Activated CD4-positive, alpha-beta T cell treated with anti-CD3 and anti-CD28 coated beads, Interleukin-2, amount 50 U/mL, for 24 hours (primary cell): ENCODE measurements at places on chromosomes 6 and 20.

- no peak for DNase-seq
These were observed 390.2 kb downstream of the UTRN start for GRCh38 chr6:144675231-144675861.

DNA sequence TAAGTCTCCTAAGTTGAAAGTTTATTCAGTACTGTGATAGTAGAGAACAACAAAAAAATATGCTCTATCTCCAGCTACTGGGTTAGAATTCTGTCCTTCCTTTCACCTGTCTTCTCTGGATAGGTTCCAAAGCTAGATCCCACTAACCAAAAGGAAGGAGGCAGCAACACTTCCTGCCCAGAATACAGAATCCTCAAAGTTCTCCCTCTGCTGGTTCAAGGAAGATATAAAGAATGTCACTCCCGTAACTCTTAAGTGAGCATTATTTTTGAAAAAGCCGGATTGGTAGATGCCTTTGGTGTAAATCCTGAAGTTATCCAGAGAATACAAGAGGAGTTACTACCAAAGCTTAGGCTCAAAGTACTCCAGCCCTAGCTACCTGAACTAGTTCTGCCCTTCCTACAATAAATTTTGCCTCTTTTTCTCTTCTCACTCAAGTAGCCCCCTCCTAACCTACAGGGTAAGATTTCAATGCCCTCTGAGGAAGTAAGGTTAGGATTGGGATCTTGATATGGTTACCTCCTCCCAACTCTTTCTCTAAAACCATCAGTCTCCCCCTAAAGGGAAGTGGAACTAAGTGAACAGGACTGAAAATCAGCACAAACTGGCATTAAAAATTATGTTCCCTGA lies 26.0 kb upstream of the CRIP3 start:
- no peak for DNase-seq

DNA sequence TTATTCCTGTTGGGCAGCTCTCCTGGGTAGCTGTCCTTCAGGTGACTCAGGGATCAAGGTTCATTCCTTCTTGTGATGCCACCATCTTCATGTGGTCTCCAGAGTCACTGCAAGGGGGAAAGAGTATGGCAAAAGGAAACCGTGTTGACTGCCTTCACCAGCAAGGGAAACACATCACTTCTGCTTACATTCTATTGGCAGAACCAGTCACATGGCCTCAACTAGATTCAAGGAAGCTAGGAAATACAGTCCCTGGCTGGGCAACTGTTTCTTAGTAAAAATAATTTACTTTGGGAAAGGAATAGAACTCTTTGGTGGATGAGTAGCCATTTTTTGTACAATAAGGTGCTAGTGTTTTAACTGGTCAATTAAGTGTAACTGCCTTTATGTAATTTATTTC lies 5.3 kb downstream of the ANKRD6 start:
- no peak for DNase-seq

DNA sequence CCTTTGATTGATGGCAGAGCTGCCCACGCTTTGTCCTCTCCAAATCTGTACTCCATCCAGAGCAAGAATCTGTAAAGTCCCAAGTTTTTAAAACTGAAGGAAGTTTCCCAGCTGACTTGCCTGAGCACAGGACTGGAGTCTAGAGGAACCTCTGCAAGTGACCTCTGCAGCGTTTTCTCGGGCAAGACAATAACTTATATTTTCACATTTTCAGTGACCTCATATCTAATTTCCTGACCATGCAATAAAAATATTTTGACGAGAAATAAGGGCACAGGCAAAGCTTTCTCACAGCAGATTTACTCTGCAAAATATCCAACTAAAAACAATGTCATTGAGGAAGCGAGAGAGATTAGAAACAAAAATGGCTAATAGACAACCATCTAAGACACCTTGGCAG lies 185.5 kb upstream of the SNX9 start:
- DNase-seq: no peak

GRCh38 chr6:102853249-102853955 lies 1459.9 kb downstream of the GRIK2 start:
- DNase-seq: no peak

- no peak for DNase-seq
These were observed 11.2 kb upstream of the GMNN start for GRCh38 chr6:24763578-24763977.

DNA sequence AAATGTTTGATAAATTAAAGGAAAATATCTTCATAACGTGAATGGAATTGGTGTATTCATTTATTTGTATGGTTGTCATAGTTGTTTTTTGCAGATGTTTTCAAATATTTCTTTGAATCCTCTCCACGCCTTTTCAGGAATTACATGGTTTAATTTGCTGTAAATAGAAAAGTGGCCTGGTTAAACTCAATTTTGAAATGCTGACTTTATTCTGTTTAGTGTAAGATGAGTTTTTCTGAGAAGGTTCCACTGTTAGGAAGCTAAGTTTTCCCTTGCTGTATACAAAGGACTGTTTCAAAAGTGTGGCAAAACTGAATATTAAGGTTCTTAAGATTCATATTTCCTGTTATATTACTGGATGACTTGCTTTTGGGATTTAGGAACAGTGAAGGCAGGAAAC lies 503 bp upstream of the ZC2HC1B start:
- DNase-seq: no peak

GRCh38 chr6:132369526-132369925 lies 31.7 kb downstream of the MOXD1 start:
- no peak for DNase-seq

GRCh38 chr20:23340524-23340923 lies 10.1 kb upstream of the NXT1 start:
- DNase-seq: no peak

- no peak for DNase-seq
These were observed 23.3 kb downstream of the BCAS1 start for GRCh38 chr20:54047048-54047447.

DNA sequence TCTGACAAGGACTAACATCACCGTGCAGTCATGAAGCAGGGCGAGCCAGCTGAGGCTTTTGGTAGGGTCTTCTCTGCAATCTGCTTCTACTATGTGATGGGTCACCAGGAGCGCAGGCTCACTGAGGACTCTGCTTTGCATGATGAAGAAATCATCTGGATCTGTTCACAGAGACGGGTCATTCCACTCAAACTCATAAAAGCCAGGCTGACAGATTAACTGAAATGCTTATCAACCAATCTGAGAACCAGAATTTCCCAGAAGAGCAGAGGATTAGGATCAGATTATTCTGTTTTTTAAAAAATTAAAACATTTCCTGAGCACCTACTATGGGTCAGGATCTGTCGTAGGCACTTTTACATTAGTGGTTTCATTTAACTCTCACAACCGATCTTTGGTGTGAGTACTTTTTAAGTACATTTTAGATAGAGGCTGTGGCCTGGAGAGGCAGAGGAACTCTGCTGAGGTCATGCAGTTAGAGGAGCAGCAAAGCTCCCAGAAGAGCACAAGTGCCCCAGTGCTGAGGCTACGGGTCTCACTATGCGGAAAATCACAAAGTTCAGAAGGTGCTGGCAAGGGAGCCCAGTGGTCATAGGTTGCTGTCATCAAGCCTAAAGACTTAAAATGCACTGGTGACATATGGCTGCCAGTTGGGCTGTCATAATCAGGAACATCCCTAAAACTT lies 109.1 kb downstream of the BACH2 start:
- no peak for DNase-seq

- no peak for DNase-seq
These were observed 247.8 kb upstream of the TCF21 start for GRCh38 chr6:133641104-133641503.

DNA sequence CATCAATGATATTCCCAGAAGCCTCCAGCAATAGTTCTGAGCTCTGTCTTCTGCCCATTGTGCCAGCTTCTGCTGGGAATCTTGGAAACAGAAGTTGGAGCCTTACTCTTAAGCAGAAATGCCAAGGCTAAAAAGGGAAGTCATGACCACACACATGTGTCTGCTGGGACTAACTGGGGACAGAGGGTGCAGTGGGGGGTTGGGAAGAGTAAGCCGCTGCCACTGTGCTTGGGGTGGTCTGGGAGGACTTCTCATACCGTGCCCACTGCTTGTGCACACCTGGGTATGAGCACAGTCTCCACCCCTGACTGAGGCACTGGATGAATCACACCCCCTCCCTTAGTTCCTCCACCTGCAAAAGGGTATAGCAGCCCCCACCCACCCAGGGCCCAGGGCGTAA lies 90.7 kb downstream of the CDC5L start:
- DNase-seq: no peak

DNA sequence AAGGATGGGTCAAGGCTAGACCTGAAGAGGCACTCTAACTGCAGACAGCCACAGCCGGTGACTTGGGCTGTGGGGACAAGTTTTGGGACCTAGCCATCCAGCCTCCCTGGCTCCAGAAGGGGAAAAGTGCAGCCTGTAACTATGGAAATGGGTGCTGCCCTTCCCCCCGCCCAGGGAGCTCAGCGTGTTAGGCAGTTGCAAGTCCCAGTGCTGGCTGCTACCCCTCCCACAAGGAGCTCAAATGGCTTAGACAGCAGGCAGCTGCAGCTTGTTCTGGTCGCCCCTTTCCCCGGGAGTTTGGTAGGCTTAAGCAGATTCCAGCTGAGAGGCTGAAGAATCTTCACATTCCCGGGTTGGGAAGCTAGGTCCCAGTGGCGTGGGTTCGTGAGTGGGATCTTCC lies 162.6 kb downstream of the FAM83B start:
- no peak for DNase-seq
